NCI-H1092 treated with DMSO at 0.1 percent for 48 hours (cell line): ENCODE measurements at places on chromosomes 6 and 20.
A peak's percentile ranks its signal among the peaks of the same experiment; 100 is the strongest.

DNA sequence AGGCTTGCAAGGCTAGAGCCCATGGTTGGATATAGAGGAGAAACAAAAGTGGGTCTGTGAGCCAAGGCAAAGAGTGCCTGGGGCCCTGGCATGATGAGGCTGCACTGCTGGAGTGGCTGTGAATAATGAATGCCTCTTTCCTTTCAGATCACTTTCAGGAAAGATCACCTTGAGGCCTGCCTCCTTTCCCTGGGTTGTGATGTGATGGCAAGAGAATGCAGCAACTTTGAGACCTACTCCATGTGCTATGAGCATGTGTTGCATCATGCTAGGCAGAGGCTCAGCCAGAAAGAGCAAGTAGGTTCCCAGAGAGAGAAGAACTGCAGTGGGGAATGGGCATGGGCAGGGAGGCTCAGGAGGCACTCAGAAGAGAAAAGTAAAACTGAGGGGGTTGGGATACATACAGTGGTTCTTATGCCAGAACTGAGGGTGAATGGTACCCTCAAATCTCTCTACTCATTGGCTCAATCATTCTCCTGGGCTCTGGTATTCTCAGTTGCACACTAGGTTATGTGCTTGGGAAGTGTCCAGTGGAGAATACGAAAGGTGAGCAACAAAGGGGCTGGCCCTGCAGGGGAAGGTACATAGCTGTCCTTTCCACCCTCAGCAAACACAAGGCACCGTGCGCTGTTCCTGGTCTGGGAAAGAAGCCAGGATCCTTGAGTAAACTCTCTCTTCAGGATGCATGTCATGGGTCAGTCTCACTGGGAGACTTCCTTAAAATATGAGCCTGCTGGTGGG lies 45.9 kb downstream of the CD164 start:
- peak; percentile 13 for DNase-seq

GRCh38 chr20:53016071-53016470 lies 43.9 kb downstream of the TSHZ2 start:
- no peak for DNase-seq

DNA sequence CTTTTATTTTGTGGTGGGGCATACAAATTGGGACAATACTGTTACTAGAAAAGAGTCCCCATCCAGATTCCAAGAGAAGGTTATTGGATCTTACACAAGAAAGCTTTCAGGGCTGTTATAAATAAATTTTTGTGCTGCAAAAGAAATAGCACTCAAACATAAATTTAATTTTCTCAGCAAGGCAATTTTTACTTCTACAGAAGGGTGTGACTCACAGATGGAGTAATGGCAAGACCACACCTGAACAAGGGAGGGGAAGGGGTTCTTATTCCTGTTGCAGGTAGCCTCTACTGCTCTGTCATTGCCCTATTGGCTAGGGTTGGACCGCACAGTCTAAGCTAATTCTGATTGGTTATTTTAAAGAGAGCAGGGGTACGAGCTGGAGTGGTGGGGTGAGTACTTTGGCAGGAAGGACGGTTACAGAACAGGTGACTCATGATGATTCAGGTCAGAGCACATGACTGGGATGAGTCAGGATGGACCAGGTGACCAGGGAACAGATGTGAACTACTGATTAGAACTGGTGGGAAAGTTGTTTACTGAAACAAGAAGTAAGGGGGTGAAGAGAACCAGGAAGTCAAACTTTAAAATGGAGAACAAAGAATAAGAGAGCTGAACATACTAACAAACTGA lies 41.1 kb downstream of the CNR1 start:
- no peak for DNase-seq

- no peak for DNase-seq
Measured at GRCh38 chr6:129368970-129369369, 341.0 kb downstream of the ARHGAP18 start.

- no peak for DNase-seq
Measured at GRCh38 chr6:138977646-138978167, 10.3 kb downstream of the REPS1 start.
